Nasal cavity respiratory epithelium epithelial cell of viscerocranial mucosa (primary cell): ENCODE measurements at places on chromosomes 2 and 18. TPM values are rescaled to one million over a fixed set of nuclear protein-coding genes. Genes with fewer than 3 reads are reported as not detected.

TMEFF2 gene
- under 0.01 TPM in 1 of 2 replicates, not detected in the other for total RNA-seq

STARD6 gene
- total RNA-seq, result 0.34 TPM in 1 of 2 replicates, not detected in the other

G6PC2 gene
- total RNA-seq, result not detected in 2 replicates

IL1F10 gene
- total RNA-seq, result 0.34 TPM in 1 of 2 replicates, not detected in the other

BCL11A gene
- 2.1 and 14.9 TPM in 2 replicates for total RNA-seq

PLCD4 gene
- 0.71 and 1.0 TPM in 2 replicates for total RNA-seq

TCF23 gene
- under 0.01 TPM in 1 of 2 replicates, not detected in the other for total RNA-seq

ERMN gene
- not detected in 2 replicates for total RNA-seq

TGOLN2 gene
- total RNA-seq, result 31.8 and 72.2 TPM in 2 replicates

DUSP2 gene
- 6.2 and 13.0 TPM in 2 replicates for total RNA-seq

PTPRN gene
- total RNA-seq, result not detected in 2 replicates

WDPCP gene
- 5.8 and 6.1 TPM in 2 replicates for total RNA-seq

VAMP8 gene
- total RNA-seq, result 38.3 and 42.2 TPM in 2 replicates

CDH7 gene
- under 0.01 TPM in 1 of 2 replicates, not detected in the other for total RNA-seq

TWIST2 gene
- total RNA-seq, result 1.1 and 4.8 TPM in 2 replicates

DCDC2C gene
- not detected in 2 replicates for total RNA-seq

KHK gene
- total RNA-seq, result 0.34 and 0.78 TPM in 2 replicates

MC4R gene
- total RNA-seq, result not detected in 2 replicates

CD207 gene
- not detected in 2 replicates for total RNA-seq

PLEKHH2 gene
- total RNA-seq, result 0.43 and 1.4 TPM in 2 replicates

MAIP1 gene
- 21.9 and 22.9 TPM in 2 replicates for total RNA-seq

CNDP1 gene
- not detected in 2 replicates for total RNA-seq

MROH2A gene
- total RNA-seq, result not detected in 2 replicates

ALPP gene
- total RNA-seq, result under 0.01 TPM in 1 of 2 replicates, not detected in the other

AMER3 gene
- not detected in 2 replicates for total RNA-seq

CFAP65 gene
- not detected in 2 replicates for total RNA-seq

ONECUT2 gene
- under 0.01 and 0.07 TPM in 2 replicates for total RNA-seq

LYG2 gene
- not detected in 2 replicates for total RNA-seq

FAM228A gene
- under 0.01 TPM in 1 of 2 replicates, not detected in the other for total RNA-seq

UGT1A5 gene
- total RNA-seq, result 2.3 TPM in 1 of 2 replicates, not detected in the other

RMND5A gene
- total RNA-seq, result 53.7 and 70.4 TPM in 2 replicates

PDE11A gene
- total RNA-seq, result 0.07 TPM in 1 of 2 replicates, not detected in the other

ZAP70 gene
- total RNA-seq, result 0.07 TPM in 1 of 2 replicates, not detected in the other

MOGAT1 gene
- not detected in 2 replicates for total RNA-seq

PPP1R1C gene
- total RNA-seq, result 0.68 and 1.2 TPM in 2 replicates
